ENCODE measurements at places on chromosomes 11 and 22.

DNA sequence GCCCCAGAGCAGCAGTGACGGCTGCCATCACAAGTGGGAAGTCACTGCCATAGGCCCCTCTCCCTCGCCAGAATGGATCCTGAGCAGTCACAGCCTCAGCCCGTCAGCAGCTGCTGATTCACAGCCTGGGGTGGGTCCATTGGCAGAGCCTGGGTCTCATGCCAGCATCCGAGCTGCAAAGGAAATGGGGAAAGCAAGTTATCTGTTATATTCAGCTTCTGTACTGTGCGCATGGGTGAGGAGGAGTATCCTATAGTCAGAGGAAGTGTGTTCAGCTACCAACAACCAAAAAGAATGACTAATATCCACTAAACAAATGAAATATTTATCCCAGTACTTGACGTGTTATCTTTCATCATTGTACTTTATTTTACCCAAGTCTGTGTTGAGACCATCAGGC, 119.7 kb downstream of the RCN1 start:
- no peak for DNase-seq

DNA sequence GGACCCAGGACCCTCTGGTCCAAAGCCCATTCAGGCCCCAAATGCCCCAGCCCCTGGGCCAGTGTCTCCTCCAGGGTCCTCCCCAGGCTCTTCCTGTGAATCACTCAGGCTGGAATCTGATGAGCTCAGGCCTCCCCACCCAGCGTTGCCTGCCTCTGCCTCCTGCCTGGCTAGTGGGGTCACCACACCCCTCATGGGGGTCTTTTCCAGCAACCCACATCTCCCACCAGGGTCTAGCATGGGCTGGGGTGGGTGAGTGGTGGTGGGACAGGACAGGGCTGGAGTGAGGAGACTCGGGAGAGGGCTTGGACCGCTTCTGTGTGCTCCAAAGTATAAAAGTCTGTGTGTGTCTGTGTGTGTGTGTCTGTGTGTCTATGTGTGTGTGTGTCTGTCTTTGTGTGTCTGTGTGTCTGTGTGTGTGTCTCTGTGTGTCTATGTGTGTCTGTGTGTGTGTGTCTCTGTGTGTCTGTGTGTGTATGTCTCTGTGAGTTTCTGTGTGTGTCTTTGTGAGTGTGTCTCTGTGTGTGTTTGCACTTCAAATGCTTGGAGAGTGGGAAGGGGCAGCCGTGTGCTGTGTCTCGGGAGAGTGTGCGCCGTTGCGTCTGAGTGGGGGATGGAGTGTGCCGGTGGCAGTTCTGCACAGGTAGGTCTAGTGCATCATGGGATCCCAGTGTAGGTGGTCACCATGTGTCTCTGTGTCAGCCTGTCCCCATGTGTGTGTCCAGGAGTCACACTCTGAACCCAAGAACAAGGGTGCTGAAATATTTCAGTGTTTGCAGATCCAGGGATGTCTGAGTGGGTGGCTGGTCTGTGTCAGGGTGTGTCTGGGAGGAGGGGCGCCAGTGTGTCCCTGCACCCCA, 8.8 kb downstream of the RIN1 start:
- DNase-seq: no peak

GRCh38 chr11:87425391-87425790, 387.7 kb downstream of the TMEM135 start:
- no peak for DNase-seq

GRCh38 chr11:44427432-44427831, 117.5 kb upstream of the ALX4 start:
- peak; percentile 18 for DNase-seq

DNA sequence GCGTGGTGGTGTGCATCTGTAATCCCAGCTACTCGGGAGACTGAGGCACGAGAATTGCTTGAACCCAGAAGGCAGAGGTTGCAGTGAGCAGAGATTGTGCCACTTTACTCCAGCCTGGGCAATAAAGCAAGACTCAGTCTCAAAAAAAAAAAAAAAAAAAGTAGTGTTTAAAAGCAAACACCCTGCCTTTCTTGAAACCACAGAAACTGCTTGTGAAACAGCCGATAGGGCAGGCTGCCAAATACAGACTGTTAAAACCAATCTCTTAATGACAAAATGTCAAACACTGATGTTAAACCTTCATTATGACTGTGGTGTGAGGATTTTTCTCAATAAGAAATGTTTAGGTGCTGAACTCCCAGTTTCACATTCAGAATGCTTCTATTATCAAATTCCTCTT, 27.3 kb downstream of the MARK2 start:
- no peak for DNase-seq
